A549 treated with dexamethasone at 1 μM for 4 hours (cell line): ENCODE measurements at places on chromosomes 3 and 15. TPM values are rescaled to one million over a fixed set of nuclear protein-coding genes. Genes with fewer than 3 reads are reported as not detected.

The A4GNT gene
- total RNA-seq = not detected in 5 replicates

The C2CD4B gene
- total RNA-seq = 0.10 to 0.27 TPM (median 0.18 TPM) in 5 replicates

The PBRM1 gene
- total RNA-seq = 9.8 to 19.7 TPM (median 16.7 TPM) in 5 replicates

The IL5RA gene
- total RNA-seq = not detected in 5 replicates

The GRM7 gene
- total RNA-seq = not detected in 5 replicates

The CHCHD4 gene
- 36.6 to 41.5 TPM (median 41.0 TPM) in 5 replicates for total RNA-seq
